ENCODE measurements at places on chromosomes 3 and 15.
A peak's percentile ranks its signal among the peaks of the same experiment; 100 is the strongest.

DNA sequence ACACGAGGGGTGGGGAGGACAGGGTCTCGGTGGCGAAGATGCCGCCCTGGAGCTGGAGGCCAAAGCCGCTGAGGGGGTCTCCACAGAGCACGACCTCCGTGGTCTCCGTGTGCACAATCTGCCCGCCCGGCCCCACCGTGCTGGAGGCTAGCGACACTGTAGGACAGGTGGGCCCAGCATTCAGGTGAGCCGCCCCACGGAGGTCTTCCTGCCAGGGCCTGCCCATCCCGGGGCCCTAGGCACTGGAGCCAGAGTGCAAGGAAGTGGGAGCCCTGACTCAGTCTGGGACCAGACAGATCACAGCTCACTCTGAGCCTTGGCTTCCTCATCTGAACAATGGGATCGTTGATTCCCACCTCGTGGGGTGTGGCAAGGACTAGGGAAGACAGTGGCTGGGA lies 25.8 kb downstream of the GRIP2 start:
- no peak for DNase-seq

DNA sequence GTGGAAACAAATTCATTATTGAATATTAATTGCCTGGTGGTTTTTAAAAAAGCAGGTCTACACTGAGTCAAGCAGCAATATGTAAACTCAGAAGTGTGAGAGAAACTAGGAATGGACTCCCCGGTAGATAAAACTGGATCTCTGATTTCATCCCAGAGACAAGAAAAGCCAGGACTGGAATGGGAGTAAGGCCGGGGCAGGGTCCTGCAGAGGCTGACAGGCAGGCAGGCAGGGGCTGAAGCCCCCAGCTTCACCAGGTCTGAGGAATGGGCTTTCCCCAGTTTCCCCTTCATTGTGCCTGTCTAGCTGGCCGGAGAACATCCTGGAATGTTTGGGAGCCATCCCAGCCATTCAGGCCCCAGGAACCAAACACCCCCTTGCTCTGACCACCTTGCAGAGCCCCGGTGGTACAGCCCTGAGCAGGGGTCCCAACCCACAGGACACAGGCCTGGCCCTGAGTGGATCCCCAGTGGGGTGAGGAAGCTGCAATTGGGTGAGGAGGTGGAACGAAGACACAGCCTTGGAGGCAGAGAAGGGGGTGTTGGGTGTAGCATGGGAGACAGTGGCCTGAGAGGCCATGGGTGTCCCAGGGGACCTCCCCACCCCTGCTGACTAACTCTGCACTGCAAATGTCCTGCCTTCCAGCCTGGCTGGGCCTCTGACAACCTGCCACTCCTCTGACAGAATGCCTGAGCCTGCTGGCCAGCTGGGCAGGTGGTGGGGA lies 31.7 kb upstream of the XYLB start:
- DNase-seq = no peak

- peak; percentile 24 for DNase-seq
Observed at GRCh38 chr3:13069495-13069894, 3.7 kb downstream of the IQSEC1 start.

DNA sequence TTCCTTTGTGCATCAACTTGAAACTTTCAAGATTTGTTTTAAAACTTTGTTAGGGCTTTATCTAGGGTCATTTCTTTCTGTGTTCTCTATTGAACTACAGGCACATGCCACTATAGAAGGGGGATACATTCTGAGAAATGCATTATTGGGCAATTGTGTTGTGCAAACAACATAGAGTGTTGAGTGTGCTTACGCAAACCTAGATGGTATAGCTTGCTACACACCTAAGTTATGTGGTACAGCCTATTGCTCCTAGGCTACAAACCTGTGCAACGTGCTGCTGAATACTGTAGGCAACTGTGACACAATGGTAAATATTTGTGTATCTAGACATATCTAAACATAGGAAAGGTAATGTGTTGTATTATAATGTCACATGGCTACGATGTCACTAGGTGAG lies 33.0 kb upstream of the KLF13 start:
- no peak for DNase-seq

DNA sequence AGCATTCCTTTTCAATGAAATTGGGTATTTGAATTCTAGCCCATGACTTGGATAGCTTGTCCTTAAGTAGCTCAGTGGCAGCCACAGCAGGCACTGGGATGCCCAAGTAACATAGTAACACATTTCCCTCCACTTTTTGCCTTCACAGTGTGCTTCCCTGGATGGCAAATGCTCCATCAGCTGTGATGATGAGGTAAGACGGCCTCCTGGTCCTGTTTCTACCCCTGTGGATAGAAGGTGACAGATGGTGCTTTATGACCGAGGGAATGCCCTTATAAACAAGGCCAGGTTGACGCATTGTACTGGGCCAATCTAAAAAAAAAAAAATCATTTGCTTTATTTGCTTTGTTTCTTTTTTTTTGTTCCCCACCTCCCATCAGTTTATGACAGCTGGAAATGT lies 41.8 kb upstream of the LRTM1 start:
- DNase-seq = no peak

DNA sequence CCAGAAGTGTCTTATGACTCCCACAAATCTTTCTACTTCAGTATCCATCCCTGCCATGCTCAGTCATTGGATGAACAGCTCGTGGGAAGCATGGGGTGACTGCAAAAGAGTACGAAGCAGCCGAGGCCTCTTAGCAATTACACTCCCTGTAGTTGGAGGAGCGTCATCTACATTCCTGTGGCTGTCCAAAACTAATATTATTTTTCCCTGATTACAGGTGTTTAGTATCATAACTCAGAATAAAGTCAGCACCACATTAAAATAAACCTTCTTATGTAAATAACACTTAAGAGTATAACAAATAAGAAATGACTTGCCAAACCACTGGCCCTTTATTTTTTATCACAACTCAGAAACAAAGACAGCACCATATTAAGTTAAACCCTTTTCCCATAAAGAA lies 141.5 kb downstream of the PLOD2 start:
- no peak for DNase-seq

- DNase-seq = no peak
Observed at GRCh38 chr3:65883613-65884012, 155.1 kb downstream of the MAGI1 start.

GRCh38 chr3:134333522-134334181 lies 40.6 kb downstream of the AMOTL2 start:
- no peak for DNase-seq

DNA sequence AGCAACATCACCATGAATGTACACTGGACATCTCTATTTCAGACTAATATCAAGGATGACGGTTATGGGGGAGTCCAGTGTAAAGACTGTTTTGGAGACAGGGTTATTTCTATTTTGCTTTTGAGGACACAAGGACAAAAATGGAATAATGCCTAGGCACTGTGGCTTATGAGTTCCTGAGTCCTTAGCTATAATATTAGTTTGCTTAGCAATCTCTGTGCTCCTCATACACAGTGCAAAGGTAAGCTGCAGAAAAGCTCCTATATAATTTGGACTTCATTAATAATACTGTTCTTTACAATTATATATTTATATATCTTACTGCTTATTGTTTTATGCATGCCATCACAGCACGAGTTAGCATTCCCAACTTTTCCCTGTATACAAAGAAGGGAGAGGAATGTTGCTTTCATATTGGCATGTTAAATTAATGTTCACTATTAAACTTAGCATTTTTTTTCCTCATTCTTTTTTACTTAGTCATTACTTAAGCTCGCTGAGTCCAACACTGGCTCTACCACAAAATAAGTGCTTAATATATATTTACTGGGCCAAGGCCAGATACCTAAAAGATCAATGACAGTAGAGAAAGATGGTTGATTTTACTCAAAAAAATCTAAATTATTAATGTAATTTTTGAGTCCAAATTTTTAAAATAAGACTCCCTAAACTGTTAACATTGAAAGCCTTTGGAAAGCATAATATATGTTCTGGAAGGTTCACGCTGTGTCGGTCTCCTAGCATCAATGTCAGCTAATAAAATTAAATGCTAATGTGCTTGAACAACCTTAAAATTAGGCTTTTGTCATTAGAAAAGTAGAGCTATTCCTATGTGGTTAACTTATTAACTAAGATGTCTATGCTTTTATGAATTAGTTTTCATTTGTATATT lies 13.8 kb downstream of the THBS1 start:
- DNase-seq = no peak

- DNase-seq = no peak
Observed at GRCh38 chr15:51642696-51643095, 20.1 kb upstream of the DMXL2 start.

- DNase-seq = no peak
Observed at GRCh38 chr3:167983583-167983982, 112.1 kb downstream of the GOLIM4 start.

GRCh38 chr3:77102951-77103769 lies 63.3 kb downstream of the ROBO2 start:
- DNase-seq = no peak

DNA sequence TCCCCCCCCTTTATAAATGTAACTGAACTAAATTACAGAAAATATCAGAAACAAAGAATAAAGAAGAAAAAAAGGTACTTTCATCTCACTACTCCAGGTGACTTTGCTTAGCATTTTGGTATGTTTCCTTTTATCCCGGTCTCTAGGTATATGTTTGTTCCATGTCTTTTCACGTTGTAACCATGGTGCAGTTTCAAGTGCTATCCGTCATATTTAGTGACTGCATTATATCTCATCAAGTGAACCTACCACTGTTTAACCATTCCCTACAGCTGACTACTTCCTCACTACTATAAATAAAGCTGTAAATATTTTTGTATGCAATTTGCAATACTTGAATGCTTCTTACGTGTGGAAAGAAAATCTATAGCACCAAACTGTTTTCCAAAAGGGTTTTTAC lies 2.2 kb downstream of the BTBD1 start:
- DNase-seq = no peak

DNA sequence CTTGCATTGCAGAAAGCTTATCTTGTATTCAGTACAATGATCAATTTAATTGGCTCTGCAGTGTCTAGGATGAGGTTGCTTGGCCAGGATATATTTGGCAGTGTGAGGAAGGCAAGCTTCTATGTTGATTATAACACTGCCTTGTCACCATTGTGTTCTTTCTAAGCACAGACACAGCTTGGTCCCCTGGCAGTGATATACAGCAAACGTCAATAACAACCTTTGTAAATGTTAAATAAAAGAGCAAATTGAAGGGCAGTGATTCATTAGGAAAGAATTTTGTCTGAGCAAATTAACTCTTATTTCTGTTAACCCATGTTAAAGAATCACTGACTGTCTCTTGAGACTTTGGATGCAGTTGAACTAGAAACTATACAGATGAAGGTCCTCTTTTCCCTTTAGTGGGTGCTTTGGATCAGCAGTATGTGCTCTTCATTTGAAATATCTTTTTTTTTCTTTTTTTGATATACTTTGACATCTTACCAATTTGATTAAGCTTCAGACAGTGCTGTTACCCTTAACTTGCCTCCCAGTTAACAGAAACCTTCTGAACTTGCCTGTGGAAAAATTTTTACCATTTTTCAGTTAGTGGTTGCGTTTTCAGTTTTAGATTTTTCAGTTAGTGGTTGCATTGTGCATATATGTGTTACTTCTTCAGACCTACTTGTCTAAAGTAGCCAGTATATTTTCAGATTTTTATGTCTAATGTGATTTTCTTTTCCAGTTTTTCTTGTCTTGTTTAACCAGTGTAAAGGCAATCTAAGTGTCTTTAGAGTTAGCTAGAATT lies 199.8 kb downstream of the TCF12 start:
- DNase-seq = no peak

DNA sequence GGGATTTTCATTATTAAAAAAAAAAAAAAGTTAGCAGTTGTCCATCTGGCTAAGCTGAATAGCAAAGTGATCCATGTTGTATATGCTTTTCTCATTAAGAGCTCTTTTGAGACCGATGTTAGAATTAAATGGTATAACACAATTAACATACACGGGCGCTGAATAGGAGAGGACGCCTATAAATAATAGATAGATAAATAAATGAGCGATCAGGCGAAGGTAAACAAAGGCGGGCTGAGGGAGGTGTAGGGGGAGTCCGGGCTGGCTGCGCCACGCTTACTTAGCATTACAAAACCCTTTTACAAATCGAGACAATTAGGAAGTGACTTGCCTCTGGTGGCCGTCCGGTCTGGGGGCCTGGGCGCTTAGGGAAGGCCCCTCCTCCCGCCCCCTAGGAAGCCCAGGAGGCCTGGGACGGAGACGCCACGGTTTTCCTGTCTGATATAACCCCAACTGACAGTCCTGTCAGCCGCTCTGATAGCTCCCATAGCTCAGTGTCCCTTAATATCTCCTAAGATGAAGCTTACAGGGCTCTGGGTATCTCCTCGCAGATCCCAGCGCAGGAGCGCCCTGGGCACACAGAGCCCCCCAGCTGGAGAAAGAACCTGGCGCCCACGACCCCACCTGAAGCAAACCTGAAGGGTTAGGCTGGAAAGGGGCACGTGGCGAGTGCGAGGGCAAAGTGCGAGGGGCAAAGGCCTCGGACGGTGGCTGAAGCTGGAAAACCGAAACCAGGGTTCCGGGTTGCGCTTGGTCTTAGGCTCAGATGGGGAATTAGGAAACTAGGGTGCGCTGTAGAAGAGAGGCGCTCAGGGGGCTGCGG lies 3.6 kb downstream of the SOX14 start:
- no peak for DNase-seq

DNA sequence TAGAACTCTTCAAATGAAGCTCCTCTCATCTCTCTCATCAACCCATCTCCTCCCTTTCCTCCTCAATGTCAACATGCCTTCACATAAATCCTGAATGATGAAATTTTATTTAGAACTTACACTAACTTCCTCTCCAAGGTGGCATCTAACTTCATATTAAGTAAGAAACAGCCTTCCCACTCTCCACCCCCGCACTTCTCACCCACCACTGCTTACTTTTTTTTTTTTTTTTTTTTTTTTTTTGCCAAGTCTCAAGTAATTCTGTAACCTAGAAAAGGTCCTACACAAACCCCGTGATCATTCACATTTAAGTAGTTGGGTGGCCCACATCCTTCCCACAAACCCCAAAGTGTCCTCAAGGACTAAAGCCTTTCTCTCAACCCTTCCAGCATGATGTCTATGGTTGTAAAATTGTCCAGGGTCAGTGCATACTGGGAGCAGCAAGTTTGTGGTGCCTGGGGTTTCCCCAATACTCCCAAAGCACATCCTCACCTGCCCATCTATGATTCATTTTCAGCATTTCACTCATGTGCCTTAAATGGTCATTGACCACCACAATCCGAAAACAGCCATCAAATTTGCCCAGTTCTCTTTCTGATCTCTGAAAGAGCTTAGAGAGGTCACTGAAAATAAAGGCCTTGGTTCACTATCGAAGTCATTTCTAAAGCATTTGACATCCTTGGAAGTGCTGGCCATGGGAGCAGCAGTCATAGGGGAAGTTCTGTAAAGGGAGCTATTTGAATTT lies 47.2 kb downstream of the CD86 start:
- no peak for DNase-seq

- DNase-seq = no peak
Observed at GRCh38 chr15:57340682-57341259, 35.5 kb upstream of the CGNL1 start.

- DNase-seq = no peak
Observed at GRCh38 chr15:69132977-69133861, 27.2 kb upstream of the GLCE start.

GRCh38 chr15:70315431-70315830 lies 217.7 kb upstream of the TLE3 start:
- DNase-seq = no peak

GRCh38 chr3:22620498-22620897 lies 582.6 kb upstream of the UBE2E2 start:
- no peak for DNase-seq

Measured in stimulated activated CD8-positive, alpha-beta memory T cell treated with anti-CD3 and anti-CD28 coated beads, Interleukin-4, amount 100 ng/mL, for 4 hours (primary cell).